Temporal lobe (tissue), 4 donors: ENCODE measurements at places on chromosomes 6 and 20. TPM values are rescaled to one million over a fixed set of nuclear protein-coding genes. Genes with fewer than 3 reads are reported as not detected.

Gene MYH7B
- total RNA-seq = under 0.01 TPM

Gene TLDC2
- total RNA-seq = not detected

Gene SLC22A16
- 0.49 TPM for total RNA-seq

Gene LCA5
- 11.3 TPM for total RNA-seq

Gene OPN5
- not detected for total RNA-seq
